ENCODE measurements at places on chromosomes 7 and 10. TPM values are rescaled to one million over a fixed set of nuclear protein-coding genes. Genes with fewer than 3 reads are reported as not detected.

DNA sequence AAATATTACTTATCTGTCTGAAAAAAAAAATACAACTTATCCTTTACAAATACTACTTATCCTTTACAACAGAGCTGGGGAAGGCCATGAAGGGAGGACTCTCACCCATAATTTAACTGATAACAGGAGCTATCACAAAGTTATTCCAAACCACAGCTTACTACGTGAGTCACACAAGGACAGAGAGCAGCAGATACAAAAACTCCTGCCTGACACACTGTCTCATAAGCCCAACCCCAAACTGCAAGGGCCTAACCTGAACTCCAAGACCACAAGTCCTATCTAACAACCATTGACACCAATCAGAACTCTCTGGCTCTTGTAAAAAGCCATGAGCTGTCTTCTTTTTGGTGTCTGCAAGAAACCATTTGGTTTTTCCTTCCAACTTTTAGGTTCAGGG is 28.5 kb upstream of the CXCL12 start:
- DNase-seq: no peak

Gene SEMA3C
- 91.3 TPM for total RNA-seq

Gene MAT1A
- total RNA-seq: not detected

DNA sequence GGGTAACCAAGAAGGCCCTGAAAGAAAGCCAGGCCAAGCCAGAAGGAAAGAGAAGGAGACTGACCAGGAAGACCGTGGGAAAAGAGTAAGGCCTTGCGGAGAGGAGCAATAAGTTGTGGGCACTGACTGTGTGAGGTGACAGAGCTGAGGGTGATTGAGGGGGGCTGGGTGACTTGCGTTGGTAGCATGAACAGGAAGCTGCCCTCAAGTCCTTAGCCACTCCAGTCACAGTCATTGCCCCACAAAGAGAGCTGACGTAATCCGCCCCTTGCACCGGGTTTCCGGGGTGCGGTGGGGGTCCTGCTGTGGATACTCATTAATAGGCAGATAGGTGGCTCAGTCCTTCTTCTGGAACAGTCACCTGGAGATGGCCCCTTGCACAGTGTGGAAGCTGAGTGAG is 16.1 kb upstream of the DMBT1 start:
- DNase-seq: no peak
